ENCODE measurements at places on chromosomes 4 and X. TPM values are rescaled to one million over a fixed set of nuclear protein-coding genes. Genes with fewer than 3 reads are reported as not detected.

The MAGT1 gene
- 305 TPM for total RNA-seq

The MAGEA1 gene
- 0.07 TPM for total RNA-seq

GRCh38 chr4:53654300-53654758 lies 63.0 kb upstream of the LNX1 start:
- DNase-seq, result no peak

DNA sequence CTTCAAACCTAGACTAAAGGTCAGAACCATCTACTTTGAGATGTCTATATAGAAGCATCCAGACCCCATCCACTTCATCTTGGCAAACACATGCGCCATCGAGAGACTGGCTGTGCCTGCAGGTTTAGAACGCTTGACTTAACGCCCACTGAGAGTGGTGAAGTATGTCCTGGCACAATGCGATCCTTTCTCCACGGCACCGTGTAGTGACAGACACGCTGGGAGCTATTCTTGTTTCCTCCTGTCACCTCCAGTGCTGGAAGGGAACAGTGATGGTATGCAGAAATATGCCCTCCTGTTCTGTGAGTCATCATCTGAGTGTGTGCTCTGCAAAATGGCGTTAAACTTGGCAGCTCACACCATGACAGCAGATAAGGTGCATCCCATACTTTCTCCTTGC lies 330.2 kb downstream of the NLGN4X start:
- DNase-seq, result no peak
